ENCODE measurements at places on chromosomes 13 and 19.

- no peak for DNase-seq
Observed at GRCh38 chr13:110726726-110727125, 13.2 kb downstream of the ING1 start.

DNA sequence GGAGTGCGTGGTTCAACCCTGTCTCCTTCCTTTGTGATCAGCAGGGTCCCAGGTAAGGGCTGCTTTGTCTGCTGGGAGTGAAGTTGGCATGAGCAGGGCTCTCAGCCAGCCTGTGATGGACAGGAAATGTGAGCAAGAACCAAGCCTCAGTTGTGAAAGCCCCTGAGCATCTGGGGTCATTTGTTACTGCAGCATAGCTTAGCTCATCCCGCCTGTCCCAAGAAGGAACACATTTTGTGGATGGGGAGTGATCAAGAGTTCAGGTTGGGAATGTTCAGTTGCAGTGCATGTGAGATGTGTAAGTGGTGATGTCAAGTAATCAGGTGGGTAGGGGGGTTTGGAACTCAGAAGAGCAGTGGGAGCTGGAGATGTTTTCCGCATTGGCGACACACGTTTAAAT, 152.4 kb downstream of the DPF1 start:
- no peak for DNase-seq

- DNase-seq: no peak
Observed at GRCh38 chr19:39381910-39382611, 8.8 kb downstream of the PAF1 start.

DNA sequence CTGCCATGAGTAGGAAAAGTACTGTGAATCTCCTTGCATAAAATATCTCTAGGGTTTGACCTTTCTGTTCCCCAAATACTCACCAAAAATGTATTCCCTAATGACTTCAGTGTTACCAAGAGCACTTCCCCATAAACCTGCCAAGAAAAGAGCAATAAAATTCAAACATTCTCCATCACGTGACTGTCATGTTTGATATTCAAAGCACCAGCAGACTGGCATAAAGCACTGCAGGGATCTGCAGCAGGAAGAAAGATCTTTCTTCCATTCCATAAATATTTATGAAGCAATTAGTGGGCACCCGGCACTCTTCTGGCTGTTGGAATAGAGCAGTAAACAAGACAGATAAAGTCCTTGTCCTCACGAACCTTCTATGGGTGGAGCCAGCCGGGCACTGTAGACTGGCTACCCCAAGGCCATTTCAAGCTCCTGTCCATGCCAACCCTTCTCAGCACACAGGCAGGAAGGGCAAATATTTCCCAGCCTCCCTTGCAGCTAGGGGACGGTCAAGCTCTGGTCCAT, 20.3 kb downstream of the PLA2G4C start:
- no peak for DNase-seq

- DNase-seq: no peak
Observed at GRCh38 chr13:46170687-46171086, 11.3 kb downstream of the LCP1 start.

DNA sequence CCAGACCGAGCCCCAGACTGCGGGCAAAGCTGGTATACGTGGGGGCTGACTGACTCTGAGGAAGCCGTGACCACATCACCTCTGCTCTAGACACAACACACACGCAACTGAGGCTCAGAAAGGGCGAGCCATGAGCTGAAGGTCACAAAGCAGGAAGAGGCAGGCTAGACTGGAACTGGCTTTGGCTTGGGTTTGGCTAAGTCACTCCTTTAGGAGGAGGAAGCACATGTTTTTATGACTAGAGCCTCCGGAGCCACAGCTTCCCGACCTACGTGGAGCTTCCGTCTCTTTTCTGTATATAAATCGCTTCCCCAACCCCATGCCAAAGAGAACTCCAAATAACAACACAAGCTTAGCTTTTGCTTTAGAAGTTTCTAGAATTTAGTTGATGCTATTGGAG, 48.0 kb downstream of the RFX2 start:
- DNase-seq: no peak

- no peak for DNase-seq
Observed at GRCh38 chr19:33456845-33457220, 64.8 kb downstream of the PEPD start.

DNA sequence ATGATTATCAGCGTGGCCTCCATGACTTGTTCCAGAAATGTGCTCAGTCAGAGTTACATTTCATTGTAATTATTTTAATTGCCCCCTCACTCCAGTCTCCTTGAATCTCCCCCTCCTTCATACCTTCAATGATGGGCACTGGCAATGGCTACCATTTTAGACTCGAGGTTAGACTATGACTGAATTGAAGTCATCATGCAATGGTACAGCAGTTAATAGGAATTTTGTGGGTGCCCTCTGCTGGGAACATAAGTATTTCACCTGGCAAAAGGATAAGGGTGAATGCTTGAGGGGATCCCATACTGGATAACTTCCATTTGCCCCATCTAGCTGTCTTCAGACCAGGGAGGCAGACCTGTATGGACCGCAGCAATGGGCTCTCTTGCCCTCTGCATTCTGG, 32.2 kb upstream of the USP12 start:
- DNase-seq: peak; percentile 37

GRCh38 chr13:86438034-86438433, 638.8 kb upstream of the SLITRK6 start:
- DNase-seq: no peak

- DNase-seq: peak; percentile 32
Observed at GRCh38 chr13:93378184-93378583, 151.6 kb downstream of the GPC6 start.

DNA sequence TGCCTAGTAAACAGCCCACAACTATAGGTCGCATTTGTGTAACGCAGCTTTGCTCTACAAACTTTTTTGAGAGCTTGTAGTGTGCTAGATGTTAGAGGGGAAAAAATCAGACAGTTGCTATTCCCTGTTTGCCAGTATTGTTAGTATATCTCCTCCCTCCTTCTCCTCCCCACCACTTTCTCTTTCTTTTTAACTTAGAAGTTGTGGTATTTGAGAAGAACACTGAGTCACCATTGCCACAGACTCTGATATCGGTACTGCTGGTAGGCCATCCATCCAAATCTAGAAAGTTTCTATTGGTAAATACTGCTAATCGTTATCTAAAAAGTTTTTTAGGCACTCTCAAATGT, 666 bp downstream of the POMP start:
- DNase-seq: peak; percentile 60

- no peak for DNase-seq
Observed at GRCh38 chr13:91308299-91308698, 39.2 kb upstream of the MIR17HG start.

DNA sequence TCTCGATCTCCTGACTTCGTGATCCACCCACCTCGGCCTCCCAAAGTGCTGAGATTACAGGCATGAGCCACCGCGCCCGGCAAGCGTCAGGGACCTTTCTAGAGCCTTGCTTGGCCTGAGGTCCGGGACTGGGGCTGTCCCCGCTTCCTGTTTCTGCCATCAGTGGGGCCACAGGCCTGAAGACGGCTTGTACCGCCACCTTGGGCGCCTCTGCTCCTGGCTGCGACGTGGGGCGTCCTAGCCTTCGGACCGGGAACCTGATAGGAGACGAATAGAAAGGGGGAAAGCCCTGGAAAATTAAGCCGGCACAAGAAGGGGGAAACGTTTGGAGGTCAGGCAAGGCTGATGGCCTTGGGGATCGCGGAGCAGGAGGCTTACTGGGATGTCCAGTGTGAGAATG, 35.1 kb downstream of the RNF6 start:
- no peak for DNase-seq

GRCh38 chr19:45502111-45502510, 3.9 kb downstream of the PPM1N start:
- DNase-seq: no peak

DNA sequence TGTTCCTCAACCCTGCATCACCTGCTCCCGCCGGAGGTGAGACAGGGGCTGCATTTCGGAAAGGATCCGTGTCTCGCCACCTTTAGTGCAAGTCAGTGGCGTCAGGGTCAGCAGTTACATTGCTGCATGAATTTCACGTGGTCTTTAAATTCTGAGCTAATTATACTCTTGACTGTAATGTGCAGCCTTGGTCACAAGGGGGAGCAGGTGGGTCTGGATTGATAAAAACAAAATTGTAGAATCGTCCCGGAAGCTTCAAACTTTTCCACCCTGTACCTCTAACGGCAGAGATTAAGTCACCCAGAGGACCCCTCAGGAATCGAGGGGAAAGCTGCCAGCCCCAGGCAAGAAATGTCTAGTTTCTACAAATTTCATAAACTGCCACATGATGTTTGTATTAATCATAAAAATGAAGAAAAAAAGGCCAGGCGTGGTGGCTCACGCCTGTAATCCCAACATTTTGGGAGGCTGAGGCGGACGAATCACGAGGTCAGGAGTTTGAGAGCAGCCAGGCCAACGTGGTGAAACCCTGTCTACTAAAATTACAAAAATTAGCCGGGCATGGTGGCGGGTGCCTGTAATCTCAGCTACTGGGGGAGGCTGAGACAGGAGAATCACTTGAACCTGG, 20.2 kb downstream of the BBC3 start:
- DNase-seq: peak; percentile 74

DNA sequence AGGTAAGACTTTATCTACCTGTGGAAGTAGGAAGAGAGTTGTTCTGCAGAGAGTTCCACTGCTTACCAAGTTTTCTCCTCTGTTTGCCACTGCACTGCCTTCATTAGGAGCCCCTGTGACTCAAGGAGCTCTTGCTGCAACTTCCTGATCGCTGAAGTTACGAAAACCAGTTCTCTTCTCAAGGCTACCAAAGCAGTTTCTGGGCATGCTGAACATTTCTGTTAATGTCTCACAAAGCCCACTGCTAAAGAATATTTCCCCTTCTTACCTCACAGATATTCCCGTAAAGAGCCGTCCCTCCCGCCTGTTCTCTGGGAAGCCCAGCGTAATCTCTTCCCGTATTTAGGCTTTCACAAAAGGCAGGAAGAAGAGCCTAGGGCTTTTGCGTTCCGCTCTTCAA, 82.6 kb upstream of the OXGR1 start:
- DNase-seq: no peak

- no peak for DNase-seq
Observed at GRCh38 chr13:68410007-68410406, 1179.9 kb upstream of the PCDH9 start.

DNA sequence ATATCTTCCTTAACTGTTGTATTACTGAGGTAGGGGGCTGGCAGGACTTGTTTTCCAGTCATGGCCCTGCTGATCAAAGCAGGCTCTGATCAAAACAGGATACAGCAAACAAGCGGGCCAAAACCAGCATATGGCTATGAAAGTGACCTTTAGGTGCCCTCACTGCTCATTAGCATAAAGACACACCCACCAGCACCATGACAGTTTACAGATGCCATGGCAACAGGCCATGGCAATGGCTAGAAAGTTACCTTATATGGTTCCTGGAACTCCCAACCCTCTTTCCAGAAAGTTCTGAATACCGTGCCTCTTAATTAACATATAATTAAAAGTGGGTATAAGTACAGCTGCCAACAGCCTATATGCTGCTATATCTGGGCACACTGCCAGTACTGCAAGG, 551.4 kb upstream of the SGCG start:
- no peak for DNase-seq

DNA sequence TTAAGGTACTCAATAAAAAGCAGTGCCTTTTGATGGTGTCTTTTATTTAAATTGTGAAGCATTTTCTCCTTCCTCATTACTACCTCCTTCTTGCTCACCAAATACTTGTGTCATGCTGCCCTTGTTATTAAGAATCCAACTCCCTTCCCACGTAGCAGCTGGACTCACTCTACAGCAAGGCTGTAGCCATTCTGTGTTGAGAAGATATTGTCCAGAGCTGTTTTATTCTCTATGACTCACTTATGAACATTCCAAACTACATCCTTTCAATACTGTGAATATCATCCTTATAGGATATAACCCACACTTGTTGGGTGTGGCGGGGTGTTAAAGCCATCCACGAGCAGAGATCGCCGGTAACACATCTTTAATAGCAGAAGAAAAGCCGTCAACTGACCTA, 1671.5 kb upstream of the SLC10A2 start:
- no peak for DNase-seq

DNA sequence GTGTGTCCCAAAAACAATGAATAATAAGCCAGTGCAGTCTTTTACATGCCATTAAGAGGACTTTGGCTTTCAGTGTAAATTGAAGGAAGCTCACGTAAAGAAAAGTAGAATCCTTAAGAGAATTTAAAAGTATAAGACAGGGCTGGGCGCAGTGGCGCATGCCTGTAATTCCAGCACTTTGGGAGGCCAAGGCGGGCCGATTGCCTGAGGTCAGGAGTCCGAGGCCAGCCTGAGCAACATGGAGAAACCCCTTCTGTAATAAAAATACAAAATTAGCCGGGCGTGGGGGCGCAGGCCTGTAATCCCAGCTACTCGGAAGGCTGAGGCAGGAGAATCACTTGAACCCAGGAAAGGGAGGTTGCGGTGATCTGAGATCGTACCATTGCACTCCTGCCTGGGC, 17.9 kb upstream of the ZNF253 start:
- DNase-seq: no peak

- peak; percentile 20 for DNase-seq
Observed at GRCh38 chr13:31538067-31539042, 201.0 kb upstream of the RXFP2 start.

DNA sequence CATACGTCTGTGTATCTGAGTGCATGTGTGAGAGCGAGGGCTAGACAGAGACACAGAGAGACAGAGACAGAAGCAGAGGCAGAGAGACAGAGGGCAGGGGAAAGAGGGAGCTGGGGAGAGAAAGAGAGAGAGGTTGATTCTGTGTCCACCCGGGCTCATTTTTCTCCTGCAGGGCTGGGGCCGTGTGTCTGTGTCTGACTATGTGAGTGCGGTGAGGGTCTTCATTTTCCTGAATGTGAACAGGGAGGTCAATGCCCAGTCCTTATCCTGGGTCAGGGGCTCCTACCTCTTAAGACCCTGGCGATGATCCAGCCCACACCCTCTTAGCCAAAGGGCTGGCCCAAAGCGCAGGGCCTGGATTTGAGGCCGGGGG, 17.7 kb downstream of the LRRC4B start:
- DNase-seq: no peak

DNA sequence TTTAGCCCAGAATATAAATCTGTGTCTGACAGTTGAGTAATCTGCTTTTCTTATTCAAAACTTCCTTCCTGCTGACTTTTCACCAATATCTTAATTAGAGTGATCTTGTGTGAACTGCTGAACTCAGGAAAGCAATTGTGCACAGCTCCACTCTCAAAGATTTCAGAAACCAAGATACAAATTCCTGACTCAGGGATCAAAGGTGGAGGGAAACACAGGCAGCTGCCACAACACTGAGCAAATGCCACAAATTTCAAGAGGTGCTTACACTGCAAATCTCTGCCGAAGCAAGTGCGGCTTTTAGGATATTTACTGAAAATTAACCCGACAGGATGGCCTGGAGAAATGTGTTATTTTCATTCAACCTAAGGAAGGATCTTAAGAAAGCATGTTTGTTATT, 111.4 kb downstream of the STOML3 start:
- DNase-seq: peak; percentile 32

- no peak for DNase-seq
Observed at GRCh38 chr13:38685431-38685830, 1.4 kb upstream of the FREM2 start.

- DNase-seq: no peak
Observed at GRCh38 chr13:82675024-82675423, 1207.2 kb downstream of the SLITRK1 start.

GRCh38 chr19:19068659-19069654, 5.2 kb downstream of the SLC25A42 start:
- DNase-seq: no peak

- peak; percentile 80 for DNase-seq
Observed at GRCh38 chr13:79837741-79838450, 356.9 kb downstream of the NDFIP2 start.
